CD14-positive monocyte (primary cell): ENCODE measurements at places on chromosomes 12 and 14.

- DNase-seq: no peak
Observed at GRCh38 chr12:1688086-1688710, 2.7 kb upstream of the ADIPOR2 start.

DNA sequence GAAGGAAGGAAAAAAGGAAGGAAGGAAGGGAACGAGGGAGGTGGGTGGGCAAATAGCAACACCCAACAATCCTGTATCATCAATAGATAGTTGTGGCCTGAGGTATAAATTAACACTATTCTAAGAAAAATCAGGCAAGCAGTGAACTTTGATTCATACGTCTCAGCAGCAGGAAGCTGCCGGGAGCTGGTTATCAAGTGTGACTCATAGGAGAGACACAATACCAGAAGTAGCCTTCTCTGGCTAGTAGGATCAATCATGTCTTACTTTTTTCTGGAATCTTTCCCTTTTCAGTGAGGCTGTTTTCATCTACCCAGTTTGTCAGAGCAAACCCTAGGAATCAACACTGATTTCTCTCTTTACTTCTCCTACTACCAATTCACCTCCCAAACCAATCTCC, 780.5 kb downstream of the NRXN3 start:
- no peak for DNase-seq

DNA sequence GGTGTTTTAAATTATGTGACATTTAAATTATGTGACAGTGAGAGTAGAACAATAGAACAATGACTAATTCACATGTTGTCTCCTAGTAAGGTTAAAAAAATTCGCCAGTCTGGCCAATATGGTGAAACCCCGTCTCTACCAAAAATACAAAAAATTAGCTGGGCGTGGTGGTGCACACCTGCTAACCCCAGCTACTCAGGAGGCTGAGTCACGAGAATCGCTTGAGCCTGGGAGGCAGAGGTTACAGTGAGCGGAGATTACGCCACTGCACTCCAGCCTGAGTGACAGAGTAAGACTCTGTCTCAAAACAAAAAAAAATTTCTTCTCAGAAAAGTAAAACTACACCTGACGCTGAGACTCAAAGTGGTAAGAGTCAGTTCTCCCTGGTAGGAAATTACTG, 2.7 kb downstream of the CS start:
- no peak for DNase-seq

GRCh38 chr12:69932154-69932553, 107.1 kb downstream of the MYRFL start:
- DNase-seq: no peak

- DNase-seq: no peak
Observed at GRCh38 chr14:51430079-51430478, 190.0 kb downstream of the TMX1 start.

GRCh38 chr12:50203691-50204090, 36.5 kb upstream of the CERS5 start:
- no peak for DNase-seq

- no peak for DNase-seq
Observed at GRCh38 chr14:105283899-105284298, 16.9 kb downstream of the BRF1 start.

DNA sequence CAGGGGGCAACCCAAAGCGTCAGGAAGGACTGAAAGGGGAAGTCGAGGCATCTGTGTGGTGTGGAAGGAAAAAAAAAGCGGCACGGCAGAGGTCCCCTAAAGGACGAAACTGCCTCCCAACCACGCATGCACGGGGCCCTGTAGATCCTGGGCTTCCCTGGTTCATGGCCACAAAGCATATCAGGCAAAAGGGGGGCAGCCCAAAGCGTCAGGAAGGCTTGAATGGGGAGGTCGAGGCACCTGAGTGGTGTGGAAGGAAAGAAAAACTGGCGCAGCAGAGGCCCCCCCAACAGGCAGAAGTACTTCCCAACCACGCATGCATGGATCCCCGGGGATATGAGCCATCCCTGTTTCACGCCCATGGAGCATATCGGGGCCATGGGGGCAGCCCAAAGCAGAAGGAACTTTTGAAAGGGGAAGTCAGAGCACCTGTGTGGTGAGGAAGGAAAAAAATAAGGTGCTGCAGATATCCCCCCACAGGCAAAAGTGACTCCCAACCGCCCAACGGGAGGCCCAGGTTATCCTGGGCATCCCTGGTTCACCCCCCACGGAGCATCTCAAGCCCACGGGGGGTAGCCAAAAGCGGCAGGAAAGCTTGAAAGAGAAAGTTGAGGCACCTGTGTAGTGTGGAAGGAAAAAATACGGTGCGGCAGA, 581.2 kb downstream of the ALG10 start:
- DNase-seq: no peak

DNA sequence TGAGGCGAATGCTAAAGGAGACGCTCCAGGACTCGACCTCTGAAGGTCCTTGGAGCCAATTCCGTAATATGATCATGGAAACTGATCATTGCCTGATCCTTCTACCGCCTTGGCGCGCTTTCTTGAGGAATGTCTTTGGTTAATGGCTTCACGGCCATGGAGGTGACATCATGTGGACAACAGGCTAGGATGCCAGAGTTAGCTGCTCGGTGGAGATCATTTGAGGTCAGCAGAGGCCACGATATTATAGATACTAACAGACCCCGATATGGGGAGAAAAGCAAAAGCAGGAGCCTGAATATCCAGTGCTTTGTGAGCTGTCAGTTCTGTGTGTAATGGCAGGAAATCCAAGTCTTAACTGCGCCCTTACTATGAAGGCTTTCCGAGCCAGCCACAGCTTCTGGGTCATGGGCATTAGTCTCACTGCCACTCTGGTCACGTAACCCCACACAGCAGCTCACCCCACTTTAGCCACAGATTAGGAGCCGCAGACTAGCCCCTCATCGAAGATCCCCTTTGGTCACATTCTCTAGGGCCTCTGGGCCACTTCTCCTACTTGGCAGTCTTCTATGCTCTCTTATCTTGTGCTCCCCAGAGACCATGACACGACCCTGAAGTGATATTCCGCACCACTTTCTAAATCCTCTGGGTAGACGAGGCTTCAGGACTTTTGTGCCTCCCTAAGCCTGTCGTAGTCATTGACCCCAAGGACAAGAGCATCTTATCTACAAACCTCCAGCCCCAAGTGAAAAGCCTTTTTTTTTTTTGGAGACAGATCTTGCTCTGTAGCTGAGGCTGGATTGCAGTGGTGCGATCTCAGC, 724 bp upstream of the CS start:
- no peak for DNase-seq

DNA sequence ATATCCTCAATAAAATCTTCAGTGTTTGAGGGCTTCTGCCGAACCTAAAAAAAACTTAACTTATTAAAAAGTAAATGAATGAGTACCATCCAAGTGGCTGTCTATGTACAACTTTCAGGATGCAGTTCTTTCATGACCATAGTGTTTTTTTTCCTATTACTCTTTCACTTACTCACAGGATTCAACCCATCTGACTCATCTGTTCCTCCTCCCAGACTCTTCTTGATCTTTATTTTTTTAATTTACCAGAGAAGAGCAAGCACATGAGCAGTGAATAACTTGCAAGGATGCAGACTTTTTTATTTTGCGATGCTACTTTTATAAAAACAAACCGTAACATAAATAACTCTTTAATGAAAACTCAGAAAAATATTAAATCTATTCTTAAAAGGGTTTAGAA, 24.5 kb downstream of the RECQL start:
- DNase-seq: no peak

- DNase-seq: no peak
Observed at GRCh38 chr12:111412007-111412829, 6.5 kb downstream of the SH2B3 start.

DNA sequence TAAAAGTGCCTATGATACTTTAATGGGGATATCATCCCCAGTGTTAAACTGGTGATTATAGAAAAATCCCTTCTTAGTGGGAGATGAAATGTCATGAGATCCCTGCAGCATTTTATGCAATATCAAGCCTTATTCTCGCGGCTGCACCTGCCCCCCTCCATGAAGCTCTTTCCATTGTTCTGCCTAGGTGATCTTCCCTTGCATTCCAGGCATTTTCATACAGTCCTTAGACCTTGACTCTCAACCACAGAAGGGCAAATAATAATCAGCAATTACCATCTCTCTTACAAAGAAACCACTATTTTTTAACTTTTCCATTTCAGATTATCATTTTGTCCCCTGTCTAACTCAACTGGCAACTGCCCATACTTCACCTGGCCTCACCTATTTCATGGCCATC, 352.3 kb downstream of the NELL2 start:
- DNase-seq: no peak

DNA sequence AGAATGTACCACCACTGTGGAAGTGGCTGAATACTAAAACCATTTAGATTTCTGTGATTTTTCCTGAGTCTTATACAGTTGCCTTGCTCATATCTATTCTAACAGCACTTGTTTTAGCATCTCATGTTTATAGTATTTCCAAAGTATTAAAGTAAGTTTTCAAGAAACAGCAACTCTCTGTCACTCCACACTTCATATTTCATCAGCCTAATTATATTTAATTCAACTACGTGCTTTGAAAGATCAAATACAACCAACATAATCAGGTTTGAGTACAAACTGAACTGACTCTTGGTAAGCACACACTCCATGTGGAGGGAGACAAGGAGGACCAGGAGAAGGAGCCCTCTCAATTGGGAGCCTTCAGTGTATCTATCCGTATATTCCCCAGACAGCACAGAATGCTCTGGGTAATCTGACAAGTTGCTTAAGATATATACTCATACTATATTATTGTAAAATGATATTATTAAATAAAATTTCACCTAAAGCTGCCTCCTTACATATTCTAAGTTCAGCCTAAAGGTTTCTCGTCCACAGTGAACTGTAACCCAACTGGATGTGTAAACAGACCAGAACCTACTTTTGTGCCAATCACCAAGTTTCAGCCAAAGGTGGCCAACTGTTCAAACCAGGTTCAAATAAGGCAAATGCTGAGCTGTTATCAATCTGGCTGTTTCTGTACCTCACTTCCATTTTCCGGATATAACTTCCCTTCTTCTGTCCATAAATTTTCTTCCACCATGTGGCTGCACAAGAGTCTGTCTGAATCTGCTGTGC, 105.0 kb upstream of the RASSF8 start:
- DNase-seq: no peak

- DNase-seq: no peak
Observed at GRCh38 chr12:25254271-25254880, 3.6 kb upstream of the KRAS start.

GRCh38 chr12:120820884-120821510, 83.2 kb downstream of the SPPL3 start:
- DNase-seq: no peak

- DNase-seq: no peak
Observed at GRCh38 chr14:36019126-36019525, 157.4 kb downstream of the PTCSC3 start.

- no peak for DNase-seq
Observed at GRCh38 chr14:102374264-102374663, 11.5 kb downstream of the TECPR2 start.

- peak; percentile 40 for DNase-seq
Observed at GRCh38 chr12:76558684-76559399, 729 bp downstream of the OSBPL8 start.

- DNase-seq: no peak
Observed at GRCh38 chr14:50718949-50719348, 50.8 kb upstream of the SAV1 start.

- no peak for DNase-seq
Observed at GRCh38 chr12:24042651-24043050, 93.2 kb upstream of the SOX5 start.

GRCh38 chr12:110585231-110585799, 2.2 kb upstream of the PPTC7 start:
- DNase-seq: peak; percentile 48

DNA sequence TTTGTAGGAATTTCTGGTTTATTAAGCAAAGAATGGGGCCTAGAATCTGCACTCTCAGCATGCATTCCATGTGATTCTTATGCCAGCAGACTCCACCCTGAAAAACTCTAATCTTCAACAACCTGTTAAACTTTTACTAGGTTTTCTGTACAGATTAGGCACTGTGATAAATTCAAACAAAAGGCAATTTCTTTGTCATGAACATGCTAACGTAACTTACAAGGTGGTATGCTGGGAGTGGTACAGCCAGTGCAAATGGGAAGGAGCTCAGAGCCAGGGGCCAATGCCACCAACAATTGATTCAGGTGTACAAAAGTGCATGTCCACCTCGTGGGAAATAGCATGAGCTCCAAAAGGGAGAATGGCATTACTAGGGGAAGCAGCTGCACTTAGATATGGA, 83.0 kb downstream of the PPFIBP1 start:
- DNase-seq: no peak

GRCh38 chr12:57764662-57765002, 2.2 kb downstream of the CYP27B1 start:
- no peak for DNase-seq

DNA sequence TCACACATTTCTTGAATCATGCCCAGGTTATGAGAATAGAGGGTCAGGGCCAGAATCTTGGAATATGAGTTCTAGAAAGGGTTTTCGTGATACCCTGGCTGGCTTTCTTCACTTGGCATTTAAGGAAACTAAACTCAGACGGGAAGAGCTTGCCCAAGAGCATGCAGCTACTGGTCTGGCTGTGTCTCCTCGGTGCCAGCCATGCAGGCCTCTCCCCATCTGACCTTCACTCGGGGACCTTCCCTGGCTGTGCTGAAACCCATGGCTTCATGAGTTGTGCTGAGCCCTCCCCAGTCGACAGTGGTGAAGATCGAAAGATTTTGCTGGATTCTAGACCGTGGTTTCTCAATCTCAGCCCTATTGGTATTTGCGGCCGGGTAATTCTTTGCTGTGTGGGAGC, 38.0 kb downstream of the FOXN3 start:
- DNase-seq: no peak

DNA sequence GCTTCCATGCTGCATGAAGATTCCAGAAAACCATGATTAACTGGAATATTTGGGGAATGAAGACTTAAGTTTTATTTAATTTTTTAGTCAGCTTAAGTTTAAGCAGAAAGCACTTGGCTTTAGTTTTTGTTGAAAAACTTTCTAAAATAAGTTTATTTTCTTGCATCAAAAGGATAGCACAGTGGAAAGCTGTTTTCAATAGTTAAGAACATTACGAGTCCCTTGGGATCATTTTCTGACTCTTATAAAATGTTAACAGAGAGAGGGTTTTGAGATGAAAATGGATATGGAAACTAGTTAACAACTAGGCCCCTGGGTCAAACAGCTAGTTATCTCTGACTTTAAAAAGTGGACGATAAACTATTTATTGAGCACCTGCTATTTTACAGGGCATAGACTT, 181.9 kb upstream of the SLC38A2 start:
- DNase-seq: no peak

DNA sequence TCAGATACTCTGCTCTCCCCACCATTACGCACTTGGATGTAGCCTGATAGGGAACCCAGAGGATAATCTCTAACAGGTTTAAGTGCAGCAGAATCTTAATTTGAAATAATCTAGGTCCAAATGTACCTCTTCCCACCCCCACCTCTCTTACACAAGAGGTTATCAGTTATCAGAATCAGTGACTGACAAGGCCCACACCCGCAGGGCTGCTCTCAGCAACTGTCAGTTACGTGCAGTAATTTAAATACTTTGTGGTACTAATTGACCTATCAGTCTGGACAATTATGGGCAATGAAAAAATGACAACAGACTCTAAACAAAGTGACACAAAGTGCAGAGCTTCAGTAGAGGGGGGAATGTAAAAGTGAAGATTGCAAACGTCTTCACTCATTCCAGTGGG, 74.0 kb downstream of the CLIP1 start:
- no peak for DNase-seq
